ENCODE measurements at places on chromosomes 12 and 14.
A peak's percentile ranks its signal among the peaks of the same experiment; 100 is the strongest.

- DNase-seq, result no peak
These were observed 149.2 kb downstream of the ZFP36L1 start for GRCh38 chr14:68643673-68644072.

DNA sequence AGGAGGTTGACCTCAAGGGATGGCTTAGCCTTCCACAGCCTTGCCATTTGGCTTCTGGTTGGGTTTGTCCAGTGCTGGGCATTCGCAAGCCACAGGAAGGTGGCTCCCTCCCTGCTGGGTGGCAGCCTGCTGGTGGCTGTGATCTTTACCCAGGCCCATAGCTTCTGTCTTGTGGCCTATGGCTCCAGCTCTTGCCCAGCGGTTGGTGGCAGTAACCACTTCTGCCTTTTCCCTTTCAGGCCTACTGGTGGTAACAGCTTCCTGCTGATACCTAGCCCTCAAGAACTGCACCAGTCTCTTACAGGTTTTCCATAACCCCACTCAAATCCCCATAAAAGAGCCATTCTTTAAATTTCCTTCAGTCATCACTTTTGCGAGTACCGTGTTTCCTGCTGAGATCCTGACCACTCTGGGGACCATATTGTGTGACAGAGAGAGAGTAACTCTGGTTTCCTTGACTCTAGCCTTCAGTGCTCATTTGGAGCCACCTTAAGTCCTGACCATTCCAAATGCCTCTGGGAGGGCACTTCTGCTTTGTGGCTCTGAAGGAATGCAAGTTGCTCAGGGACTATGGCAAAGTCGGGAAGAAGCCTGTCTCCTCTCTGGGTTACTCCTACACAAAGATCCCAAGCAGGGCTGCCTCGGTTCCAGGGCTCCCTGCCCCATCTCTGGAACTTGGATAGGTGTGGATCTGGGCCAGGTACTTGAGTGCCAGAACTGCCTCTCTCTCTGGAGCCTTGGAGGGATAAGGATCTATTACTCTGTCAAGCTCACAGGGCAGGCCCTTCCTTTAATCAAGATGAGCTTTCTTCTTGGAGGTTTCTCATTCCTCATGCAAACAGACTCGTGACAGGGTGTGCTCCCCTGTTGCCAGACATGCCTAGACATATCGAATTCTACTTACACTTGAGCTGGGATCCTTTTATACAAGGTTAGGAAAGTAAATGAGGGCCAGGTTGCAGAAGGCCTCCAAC is 2.9 kb upstream of the NYNRIN start:
- DNase-seq, result no peak

GRCh38 chr14:66003082-66003730 is 483.0 kb upstream of the CCDC196 start:
- DNase-seq, result no peak

DNA sequence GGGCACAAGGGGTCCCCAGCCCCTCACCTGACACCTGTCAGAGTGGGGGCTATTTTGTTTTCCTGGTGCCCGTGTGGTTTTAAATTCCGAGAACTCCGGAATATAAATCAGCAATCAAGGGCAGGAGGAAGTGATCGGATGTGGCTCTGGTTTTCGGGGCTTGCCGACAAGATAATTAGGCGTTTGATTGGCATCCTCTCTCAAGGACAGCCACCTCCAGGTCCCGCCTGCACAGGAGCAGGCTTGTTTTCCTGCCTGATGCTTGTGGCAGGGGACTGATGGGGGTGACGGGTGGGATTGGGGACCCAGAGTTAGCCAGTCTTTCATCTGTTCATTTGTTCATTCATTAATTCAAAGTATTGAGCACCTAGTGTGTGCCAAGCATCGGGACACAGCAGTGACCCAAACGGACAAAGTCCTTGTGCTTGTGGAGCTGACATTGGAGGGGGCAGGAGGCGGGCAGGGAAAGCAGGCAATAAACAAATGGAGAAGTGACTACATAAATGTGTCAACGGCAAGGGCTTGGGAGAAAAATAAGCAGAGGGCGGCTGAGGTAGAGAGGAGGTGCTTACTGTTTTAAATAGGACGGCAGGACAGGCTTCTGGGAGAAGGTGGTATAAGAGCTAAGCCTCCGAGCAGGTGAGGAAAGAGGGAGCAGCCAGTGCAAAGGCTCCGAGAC is 166.5 kb downstream of the PHETA1 start:
- DNase-seq, result no peak

- peak; percentile 64 for DNase-seq
These were observed 225.2 kb upstream of the RTL1 start for GRCh38 chr14:101128478-101129321.

GRCh38 chr14:60649875-60650372 is 647 bp upstream of the SIX1 start:
- no peak for DNase-seq

DNA sequence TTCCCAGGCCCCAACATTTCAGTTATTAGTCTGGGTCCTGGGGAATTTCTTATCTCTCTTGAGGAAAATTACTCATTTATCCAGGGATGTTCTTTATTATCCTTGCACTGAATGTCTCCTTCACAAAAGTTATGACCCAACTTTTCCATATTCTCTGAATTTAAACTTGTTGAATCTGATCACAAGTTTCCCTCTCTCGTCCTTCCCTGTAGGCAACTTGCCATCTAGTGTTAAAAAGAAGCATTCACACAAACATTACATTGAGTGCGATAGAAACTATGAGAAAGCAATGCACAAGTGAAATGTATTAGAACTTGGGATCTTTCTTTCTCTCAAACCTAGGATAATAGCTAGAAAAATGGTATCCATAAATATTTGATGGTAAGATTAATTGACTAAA is 608.4 kb downstream of the FSCB start:
- DNase-seq, result no peak

DNA sequence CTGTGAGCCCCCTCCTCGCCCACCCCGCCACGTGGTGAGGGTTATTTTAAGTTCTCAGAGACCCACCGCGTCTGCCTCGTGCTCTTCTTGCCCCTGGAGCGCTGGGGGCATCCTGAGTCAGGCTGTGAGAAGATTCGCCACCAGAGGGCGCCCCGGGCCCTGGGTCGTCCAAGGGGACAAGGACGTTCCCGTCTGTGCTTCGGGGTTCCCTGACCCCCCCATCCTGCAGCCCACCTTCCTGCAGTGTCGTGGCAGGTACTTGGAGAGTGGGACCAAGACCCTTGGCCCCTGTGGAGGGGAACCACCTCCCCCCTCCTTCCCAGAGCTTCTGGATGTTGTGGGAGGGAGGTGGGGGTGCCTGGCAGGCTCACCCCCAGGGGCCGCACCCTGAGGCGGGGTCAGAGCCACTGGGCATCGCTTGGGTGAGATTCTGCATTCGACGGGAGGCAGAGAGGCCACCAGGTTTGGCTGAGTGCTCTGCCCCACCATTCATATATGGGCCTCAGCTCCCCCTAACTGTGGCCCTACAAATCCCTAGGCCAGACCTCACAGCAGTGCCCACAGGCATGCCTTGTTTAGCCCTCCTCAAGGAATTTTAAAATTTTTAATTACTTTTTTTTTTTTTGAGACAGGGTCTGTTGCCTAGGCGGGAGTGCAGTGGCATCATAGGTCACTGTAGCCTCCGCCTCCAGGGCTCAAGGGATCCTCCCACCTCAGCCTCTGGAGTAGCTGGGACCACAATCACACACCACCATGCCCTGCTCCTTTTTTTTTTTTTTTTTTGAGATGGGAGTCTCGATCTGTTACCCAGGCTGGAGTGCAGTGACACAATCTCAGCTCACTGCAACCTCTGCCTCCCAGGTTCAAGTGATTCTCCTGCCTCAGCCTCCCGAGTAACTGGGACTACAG is 17.0 kb downstream of the RHOF start:
- no peak for DNase-seq

DNA sequence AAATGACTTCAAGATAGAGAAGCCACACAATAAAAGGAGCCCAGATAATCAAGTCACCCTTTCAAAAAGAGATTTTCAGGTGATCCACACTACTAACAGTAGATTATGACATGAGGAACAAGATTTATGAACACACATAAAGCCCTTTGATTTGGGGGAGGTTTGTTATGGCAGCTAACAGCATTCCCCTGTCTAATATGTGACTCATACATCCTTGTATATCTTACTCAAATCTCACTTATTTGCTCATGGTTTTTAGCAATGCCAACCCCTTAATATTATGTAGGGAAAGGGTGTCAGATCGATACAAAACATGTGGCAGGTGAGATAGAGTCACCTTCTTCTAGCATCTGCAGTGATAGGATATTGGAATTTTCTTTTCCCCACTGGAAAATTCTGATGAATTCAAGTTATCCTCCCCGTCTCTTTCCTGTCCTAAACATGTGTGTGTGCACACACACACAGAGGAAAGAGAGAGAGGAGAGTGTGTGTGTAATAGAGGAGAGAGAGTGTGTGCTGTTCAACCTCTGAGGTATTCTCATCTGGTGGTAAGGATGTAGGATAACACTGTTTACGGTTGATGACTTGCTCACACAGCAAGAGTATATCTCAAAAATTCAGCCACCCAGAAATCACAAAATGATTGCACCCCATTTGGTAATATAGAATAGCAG is 319.9 kb downstream of the KCNC2 start:
- DNase-seq, result no peak

DNA sequence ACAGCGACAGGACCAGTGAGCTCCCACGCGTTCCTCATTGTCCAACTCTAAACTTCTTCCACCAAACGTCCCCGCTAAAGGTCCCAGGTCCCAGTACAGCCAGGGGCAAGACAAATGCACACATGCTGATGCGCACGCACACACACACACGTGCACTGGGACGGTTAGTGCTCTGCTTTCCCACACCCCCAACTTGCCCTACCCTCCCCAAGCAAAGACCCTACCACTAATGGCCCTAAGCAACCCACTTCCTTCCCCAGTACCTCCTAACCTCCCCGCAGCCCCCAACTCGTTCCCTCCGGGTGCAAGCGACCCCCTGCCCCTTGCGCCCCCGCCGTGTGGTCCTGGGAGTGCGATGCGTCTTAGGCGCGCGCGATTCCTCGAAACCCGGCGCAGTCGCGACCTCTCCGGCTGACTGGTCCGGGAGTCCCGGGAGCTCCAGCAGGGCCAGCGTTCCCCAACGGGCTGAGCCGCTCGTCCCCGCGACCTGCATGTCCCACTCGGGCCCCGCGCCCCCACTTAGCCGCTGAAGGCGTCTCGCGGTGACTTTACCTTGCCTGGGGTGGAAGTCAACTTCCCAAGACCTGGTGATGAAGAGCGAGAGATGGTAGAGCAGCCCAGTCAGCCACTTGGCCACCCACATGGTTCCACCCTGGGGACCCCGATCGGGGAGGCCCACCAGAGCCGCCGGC is 578 bp downstream of the ADAMTS20 start:
- no peak for DNase-seq

DNA sequence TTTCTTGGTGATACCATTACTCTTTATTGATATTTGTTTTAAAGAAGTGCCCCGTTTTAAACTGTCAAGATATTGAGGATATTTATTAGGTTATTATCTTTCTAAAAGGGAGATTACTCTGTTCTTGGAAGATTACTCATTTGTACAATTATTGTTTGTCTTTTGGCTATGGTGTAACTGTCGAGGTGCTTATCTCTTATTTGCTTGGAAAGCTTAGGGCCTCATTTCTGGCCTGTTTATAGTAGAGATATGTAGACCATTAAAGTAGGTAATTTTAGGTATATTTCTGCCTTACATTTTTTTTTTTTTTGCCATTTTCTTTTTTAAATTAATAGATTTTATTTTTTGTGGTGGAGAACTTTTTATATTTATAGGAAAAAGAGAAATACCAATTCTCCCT is 74.2 kb downstream of the KTN1 start:
- no peak for DNase-seq

DNA sequence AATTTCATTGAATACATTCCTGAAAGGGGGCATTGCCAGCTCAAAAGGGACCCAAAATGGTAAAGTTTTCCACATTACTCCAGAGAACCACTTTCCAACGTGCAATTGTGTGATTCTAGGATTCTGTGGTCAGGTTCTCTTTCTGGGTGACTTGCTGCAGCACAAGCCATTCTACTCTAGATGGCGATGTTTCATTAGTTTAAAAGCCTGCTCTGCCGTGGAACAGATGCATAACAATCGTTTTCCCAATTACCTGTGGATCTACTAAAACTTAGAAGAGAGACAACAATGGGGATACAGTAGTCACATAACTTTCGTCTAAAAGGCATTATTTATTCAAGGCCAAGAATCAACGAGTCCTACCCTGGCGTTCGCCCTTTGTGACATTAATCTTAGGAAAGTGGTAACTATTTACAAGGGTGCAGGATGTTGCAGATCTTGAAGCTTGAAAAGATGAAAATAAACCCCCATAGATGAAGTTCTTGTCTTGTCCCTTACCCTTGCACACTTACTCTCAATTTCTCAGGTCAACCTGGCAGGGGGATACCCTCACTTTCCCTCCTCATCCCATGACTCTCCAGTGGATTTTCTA is 400.9 kb downstream of the SNAPC1 start:
- no peak for DNase-seq

DNA sequence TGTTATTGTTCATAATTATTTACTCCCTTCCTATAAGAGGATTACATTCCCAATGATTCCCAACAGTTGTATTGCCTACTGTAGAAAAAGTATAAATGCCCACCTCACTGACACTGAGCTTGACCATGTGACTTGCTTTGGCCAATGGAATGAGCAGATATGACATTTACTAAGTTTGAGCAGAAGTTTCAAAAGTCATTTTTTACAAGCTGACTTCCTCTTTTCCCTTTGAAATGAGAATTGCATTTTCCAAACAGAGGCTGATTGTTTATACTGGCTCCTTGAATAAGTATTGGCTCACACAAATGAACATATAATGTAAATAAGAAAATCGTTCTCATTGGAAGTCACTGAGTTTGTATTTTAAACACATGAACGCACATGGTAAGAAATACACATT is 116.4 kb upstream of the LRFN5 start:
- DNase-seq, result no peak

- no peak for DNase-seq
These were observed 32.4 kb upstream of the HELB start for GRCh38 chr12:66269757-66270383.

- DNase-seq, result no peak
These were observed 196.6 kb downstream of the GLT1D1 start for GRCh38 chr12:129049917-129050316.

DNA sequence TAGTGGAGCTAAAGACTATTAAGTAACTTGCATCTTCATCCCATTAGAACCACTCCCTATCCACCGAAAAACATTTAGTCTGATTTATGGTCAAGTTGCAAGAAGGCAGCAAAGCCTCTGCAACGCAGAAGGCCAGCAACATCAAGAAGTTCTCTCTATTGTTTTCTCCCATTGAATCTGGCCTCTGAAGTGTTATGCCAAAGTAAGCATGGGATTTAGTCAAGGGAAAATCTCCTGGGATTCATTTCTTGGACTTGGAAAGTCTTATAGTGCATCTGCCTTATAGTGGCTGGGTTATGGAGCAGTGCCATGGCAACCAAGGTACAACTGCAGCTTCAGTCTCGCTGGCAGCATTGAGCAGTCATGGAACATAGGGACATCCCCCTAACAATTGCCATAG is 87.7 kb upstream of the KRR1 start:
- DNase-seq, result no peak
